Smooth muscle cell of trachea (primary cell): ENCODE measurements at places on chromosomes 5 and 9. TPM values are rescaled to one million over a fixed set of nuclear protein-coding genes. Genes with fewer than 3 reads are reported as not detected.

Gene CCDC152
- total RNA-seq = 5.8 and 8.0 TPM in 2 replicates

Gene PIP5K1B
- not detected in 2 replicates for total RNA-seq

Gene LHX3
- total RNA-seq = under 0.01 TPM in 1 of 2 replicates, not detected in the other

Gene PTGES
- 9.5 and 84.5 TPM in 2 replicates for total RNA-seq

Gene NDUFA8
- 29.3 and 40.9 TPM in 2 replicates for total RNA-seq

Gene PCDHGA10
- 13.8 and 14.7 TPM in 2 replicates for total RNA-seq

Gene PKD2L2
- total RNA-seq = not detected in 2 replicates

Gene ACTBL2
- total RNA-seq = not detected in 2 replicates

Gene KIF20A
- total RNA-seq = 12.2 and 108 TPM in 2 replicates

Gene UGCG
- total RNA-seq = 39.6 and 74.6 TPM in 2 replicates

Gene DDX41
- total RNA-seq = 86.8 and 98.9 TPM in 2 replicates

Gene RUSC2
- total RNA-seq = 17.5 and 27.0 TPM in 2 replicates

Gene PRRT1B
- total RNA-seq = not detected in 2 replicates

Gene GDF9
- 0.15 and 0.17 TPM in 2 replicates for total RNA-seq

Gene PCDHA4
- 0.29 and 0.33 TPM in 2 replicates for total RNA-seq

Gene PDLIM7
- total RNA-seq = 79.7 and 108 TPM in 2 replicates

Gene SPINK13
- total RNA-seq = not detected in 2 replicates

Gene MARCOL
- total RNA-seq = not detected in 2 replicates

Gene FIBCD1
- 12.2 and 17.5 TPM in 2 replicates for total RNA-seq
